Stimulated activated CD4-positive, alpha-beta T cell treated with anti-CD3 and anti-CD28 coated beads, Interleukin-1b, Interleukin-23, amount 100 ng/mL, for 48 hours (primary cell): ENCODE measurements at places on chromosomes 1 and 21.
A peak's percentile ranks its signal among the peaks of the same experiment; 100 is the strongest.

- DNase-seq: no peak
Measured at GRCh38 chr1:78718566-78718965, 68.9 kb downstream of the IFI44 start.

DNA sequence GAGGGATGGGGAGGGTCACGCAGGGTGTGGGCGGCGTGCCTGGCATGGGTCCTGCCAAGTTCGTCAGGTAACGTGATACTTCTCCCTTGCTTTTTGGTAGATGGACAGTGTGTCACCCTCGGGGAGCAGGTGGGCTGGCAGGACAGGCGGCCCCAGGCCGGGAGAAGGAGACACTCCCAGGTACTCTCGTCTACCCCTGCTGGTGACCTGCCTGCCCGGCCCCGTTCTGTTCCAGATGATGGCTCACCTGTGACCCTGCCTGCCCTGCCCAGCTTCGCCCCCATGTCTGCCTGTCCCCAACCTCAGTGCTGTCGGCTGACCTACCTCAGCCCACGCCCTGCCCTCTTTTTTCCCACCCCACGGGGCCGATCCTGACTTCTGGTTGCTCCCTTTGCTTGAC lies 144.7 kb downstream of the PCBP3 start:
- DNase-seq: no peak

GRCh38 chr21:32916522-32917099 lies 109.1 kb upstream of the OLIG2 start:
- peak; percentile 10 for DNase-seq

DNA sequence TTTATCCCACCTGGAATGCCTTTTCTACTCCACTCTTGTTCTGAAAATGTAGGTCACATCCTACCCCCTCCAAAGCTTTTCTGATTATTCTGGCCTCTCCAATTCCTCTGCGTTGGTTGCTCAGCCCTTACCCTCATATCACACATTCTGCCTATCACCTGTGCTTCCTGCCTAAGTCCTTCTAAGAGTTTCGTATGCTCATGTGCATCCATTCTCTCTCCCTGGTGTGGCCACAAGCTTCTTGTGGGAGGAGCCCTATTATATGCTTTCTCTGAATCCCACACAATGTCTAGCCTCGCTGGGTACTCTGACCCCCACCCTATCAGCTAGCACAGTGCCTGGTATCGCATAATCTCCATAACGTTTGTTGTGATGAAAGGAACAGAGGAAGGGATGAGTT lies 54.2 kb downstream of the CD58 start:
- DNase-seq: no peak

DNA sequence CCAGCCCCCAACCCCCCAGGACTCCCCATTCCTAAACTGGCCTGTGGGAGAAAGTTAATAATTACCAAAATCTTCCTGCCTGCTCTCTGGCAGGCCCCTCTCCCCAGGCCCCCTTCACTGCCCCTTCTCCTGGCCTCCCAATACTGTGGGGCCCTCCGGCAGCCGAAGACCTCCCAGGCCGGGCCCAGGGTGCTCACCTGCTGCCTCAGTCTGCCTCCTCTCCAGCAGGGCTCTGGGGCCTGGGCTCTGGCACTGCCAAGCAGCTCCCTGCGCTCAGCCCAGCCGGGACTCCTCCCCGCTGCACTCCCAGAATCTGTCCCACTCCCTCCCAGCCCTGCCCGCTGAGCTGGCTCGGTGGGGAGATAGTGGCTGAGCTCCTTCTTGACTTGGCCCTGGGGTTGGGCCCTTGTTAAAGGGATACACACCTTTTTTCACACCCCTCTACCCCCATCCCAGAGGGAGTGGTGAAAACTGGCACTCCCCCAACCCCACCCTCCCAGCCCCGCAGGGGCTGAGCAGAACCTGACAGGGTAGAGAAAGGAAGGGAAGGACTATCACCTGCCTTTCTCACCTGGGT lies at the start of gene S100A16:
Gene S100A16, minus strand, starts transcription at position 383 of the 577 bp plus-strand sequence. CDS start 4,986 bp downstream, outside the sequence.
- DNase-seq: no peak

GRCh38 chr1:154843636-154844296 lies 26.3 kb downstream of the KCNN3 start:
- no peak for DNase-seq

DNA sequence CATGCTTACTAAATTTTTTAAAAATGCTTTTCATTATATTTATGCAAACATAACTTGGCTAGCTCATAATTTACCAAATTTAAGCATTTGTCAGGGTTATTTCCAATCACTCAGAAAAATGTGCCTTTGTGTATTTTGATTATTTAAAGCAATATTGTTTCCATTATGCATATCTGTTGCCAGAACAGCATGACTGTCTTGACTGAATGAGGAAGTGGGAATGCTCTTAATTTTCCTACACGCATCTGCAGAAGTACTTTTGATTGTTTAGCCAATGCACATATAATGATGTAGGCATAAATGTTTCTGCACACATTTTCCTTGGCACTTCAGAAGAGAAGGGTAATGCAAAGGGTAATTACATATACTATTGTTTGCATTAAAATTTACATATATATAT lies 92.5 kb upstream of the ADGRL2 start:
- no peak for DNase-seq

DNA sequence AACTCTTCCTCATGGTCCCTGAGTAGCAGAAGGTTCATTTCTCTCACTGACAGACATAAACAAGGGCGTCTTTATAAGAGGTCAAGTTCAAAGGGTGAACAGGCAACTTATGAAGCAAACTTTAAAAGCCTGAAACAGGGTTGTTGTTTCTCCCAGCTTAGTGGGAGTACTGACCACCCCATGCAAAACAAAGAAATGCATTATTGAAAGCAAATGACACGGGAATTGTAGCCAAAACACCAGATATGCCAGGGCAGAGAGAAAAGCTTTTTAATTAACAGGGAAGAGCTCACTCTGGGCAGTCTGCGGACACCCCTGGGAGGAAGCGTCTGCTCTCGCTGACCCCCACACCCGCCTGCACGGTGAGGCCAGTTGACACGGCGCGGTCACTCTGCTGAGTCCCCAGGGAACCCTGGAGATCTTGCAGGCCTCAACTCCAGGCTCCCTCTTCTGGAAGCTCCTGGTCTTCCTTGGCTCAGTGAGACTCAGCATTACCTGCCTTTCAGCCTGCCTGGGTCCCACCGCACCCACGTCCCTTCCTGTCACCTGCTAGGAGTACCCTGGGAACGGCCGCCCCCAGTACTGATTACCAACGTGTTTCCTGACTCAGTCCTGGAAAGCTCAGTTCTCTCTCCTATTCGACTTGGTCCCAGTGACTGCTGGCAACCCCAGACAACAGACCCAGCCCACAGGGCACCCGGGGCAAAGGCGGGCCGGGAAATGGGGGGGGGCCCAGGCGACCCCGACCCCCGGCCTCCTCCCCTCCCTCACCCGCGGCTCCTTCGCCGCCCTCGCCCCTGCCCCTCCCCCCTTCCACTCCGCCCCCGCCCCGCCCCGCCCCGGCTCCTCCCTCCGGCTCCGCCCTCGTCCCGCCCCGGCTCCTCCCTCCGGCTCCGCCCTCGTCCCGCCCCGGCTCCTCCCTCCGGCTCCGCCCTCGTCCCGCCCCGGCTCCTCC lies 972 bp downstream of the CFAP410 start:
- peak; percentile 35 for DNase-seq

- no peak for DNase-seq
Measured at GRCh38 chr1:205251576-205251975, 23.8 kb downstream of the TMCC2 start.

DNA sequence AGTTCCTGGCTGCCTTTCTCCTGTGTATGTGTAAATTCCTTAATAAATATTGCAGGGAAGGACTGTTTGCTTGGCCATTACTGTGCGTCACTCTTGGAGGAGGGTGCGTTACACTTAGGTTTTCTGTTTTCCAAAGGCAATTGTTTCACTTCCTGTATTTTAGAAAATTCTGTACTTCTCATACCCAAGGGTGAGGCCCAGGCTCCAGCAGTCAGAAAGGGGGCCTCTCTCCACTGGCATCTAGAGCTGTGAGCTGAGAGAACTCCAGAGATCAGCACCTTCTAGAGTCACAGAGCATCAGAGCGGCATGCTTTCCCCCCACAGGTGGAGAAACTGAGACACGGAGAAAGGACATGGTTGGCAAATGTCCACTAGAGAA lies 27.0 kb upstream of the ZFP69B start:
- DNase-seq: no peak

GRCh38 chr1:182616130-182617013 lies 12.2 kb upstream of the RGS16 start:
- DNase-seq: peak; percentile 90

GRCh38 chr21:15437883-15438282 lies 291.9 kb upstream of the USP25 start:
- DNase-seq: no peak

- no peak for DNase-seq
Measured at GRCh38 chr1:5887971-5888361, 104.3 kb downstream of the NPHP4 start.

DNA sequence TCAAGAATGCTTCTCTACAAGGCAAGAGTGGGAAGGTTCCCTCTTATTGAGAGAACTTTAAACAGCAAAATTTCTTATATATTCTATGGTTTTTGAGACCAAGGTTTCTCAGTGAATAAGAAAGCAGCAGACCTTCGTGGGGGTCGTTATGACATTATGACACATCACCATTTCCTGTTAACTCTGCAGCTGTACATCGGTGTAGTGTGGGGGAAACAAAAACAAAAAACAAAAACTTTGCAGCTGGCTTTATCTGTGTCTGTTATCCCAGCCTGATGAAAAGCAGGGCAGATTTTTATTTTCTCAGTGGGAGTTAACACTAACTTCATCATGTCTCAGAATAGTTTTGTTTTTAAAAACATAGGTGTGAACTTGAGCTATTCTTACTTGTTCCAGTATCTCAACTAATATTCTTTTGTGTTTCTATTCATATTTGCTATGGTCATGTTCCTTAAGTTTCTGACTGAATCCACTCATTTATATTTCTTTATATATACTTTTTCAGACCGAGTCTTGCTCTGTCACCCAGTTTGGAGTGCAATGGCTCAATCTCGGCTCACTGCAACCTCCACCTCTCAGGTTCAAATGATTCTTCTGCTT lies 2.1 kb downstream of the SDE2 start:
- DNase-seq: no peak

GRCh38 chr1:225651376-225651871 lies 1.5 kb downstream of the ENAH start:
- no peak for DNase-seq

- peak; percentile 6 for DNase-seq
Measured at GRCh38 chr1:163410073-163410999, 88.6 kb downstream of the NUF2 start.

DNA sequence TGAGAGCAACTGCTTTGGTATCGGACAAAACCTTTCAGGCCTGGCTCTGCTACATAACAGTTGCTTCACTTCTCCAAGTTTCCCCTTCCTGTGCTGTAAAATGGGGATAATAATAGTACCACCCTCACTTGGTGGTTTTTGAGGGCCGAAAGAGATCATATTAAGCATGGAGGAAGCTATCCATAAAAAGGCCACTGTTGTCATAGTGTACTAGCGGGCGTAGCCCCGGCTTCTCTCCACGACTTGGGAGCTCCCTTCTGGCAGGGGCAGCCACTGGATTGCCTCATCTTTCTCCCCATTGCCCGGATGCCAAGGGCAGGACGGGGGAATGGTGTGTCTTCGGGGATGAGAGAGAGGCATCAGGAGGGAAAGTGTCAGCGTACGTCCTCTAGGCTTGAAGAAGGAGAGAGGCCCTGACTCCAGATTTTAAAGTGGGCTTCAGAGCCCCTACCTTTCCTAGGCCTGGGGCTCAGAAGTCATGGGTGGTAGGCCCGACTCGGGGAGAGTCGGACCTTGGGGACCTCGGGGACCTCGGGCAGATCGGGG lies 548 bp upstream of the MFSD2A start:
- no peak for DNase-seq

DNA sequence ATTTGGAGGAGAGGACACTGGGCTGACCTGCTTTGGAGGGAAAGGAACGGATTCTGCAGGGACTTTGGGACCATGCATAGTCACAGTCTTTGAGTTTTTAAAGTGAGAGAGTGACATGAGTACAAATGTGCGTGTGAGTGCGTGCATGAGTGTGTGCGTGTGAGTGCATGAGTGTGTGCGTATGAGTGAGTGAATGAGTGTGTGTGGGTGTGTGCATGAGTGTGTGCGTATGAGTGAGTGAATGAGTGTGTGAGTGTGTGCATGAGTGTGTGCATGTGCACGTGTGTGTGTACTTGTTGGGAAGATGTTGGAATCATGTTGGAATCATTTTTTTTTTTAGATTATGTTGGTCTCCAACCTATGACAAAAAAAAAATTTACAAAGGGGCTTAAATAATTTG lies 70.5 kb downstream of the PAX7 start:
- DNase-seq: no peak

DNA sequence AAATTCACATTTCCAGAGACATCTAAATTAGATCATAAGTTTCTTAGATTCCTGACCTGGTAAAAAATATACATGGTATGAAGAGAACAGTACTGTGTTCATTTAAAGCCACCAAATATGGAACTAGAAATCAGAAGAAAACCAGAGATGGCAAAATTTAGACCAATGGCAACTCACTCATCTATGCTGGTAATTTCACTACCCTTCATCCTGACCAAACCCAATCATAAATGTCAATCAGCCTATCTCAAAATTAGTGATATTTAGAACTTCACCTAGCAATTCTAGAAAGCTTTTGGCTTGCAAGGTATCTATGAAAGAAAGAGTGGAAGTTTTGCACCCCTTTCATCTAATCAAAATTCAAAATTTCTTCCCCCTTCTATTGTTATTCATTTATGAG lies 107.7 kb downstream of the NIBAN1 start:
- no peak for DNase-seq

DNA sequence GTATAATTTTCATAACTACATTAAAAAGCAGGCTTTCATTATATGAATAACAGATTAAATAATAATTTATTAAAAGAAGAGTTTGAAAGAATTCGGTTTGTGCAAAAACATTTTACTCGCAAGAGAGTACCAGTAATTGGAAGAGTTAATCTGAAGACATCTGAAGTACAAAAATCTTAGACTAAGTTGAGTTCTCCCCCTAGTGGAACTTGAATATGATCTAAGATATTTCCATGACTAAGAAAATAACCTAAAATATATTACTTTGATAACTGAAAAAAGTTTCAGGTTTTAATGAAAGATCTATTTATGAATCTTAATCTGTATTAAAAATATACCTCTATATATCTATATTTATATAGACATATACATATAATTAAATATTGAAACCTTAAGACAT lies 112.5 kb upstream of the GFI1 start:
- no peak for DNase-seq
